ENCODE measurements at places on chromosomes 2 and 18.

GRCh38 chr18:24762511-24762910 is 302.1 kb downstream of the HRH4 start:
- no peak for DNase-seq

- no peak for DNase-seq
Measured at GRCh38 chr18:62426191-62426488, 96.7 kb upstream of the ZCCHC2 start.

DNA sequence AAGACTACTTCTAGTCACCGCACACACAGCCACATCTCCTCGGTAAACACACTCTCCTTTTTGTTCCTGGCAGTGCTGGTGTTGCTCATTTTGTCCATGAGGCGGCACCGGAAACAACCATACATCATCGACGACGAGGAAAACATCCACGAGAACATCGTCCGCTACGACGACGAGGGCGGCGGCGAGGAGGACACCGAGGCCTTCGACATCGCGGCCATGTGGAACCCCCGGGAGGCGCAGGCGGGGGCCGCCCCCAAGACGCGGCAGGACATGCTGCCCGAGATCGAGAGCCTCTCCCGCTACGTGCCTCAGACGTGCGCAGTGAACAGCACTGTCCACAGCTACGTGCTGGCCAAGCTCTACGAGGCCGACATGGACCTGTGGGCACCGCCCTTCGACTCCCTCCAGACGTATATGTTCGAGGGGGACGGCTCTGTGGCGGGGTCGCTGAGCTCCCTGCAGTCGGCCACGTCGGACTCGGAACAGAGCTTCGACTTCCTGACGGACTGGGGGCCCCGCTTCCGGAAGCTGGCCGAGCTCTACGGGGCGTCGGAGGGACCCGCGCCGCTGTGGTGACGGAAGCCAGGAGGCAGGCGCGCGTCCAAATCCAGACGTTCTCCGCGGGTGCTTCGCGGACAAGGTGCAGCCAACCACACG is 221.0 kb downstream of the CDH20 start:
- DNase-seq, result no peak

GRCh38 chr2:30434708-30435107 is 12.3 kb upstream of the LCLAT1 start:
- DNase-seq, result no peak

GRCh38 chr18:40863801-40864200 is 1091.2 kb upstream of the PIK3C3 start:
- DNase-seq, result no peak

- DNase-seq, result peak; percentile 94
Measured at GRCh38 chr18:58024139-58024538, 19.9 kb upstream of the NEDD4L start.

DNA sequence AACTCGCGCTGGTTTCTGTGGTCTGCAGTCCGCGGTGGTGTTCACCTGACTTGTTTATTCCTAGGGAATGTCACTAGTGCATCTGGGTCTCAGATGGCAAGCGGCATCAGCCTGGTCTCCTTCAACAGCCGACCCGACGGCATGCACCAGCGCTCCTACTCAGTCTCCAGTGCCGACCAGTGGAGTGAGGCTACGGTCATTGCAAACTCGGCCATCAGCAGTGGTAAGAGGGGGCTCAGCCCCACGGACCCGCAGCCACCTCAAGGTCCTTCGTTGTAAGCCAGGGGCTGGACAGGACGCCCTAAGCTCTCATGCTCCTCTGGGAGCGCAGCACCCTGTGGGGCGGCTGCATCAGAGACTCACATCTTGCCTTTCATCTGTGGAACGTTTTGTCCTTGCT is 237.5 kb downstream of the GBX2 start:
- DNase-seq, result no peak

GRCh38 chr2:129801575-129801974 is 177.9 kb upstream of the RAB6C start:
- DNase-seq, result no peak

DNA sequence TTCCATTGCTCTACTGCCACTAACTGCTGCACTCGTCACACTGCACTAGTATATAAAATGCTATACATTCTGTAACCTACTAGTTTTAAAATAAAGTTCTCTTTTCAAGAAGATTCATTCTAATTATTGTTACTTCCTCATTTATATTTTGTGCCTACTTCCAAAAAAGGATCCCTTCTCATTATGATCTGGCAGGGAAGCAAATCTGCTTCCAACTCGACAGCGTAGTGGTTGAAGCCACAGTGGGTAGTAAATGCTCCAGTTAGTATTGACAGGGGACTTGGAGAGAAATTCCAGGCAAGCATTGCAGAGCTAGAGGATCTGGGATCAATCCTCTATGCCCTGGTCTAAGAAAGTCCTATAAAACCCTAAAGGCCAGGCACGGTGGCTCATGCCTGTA is 53.3 kb upstream of the AP1S3 start:
- no peak for DNase-seq

DNA sequence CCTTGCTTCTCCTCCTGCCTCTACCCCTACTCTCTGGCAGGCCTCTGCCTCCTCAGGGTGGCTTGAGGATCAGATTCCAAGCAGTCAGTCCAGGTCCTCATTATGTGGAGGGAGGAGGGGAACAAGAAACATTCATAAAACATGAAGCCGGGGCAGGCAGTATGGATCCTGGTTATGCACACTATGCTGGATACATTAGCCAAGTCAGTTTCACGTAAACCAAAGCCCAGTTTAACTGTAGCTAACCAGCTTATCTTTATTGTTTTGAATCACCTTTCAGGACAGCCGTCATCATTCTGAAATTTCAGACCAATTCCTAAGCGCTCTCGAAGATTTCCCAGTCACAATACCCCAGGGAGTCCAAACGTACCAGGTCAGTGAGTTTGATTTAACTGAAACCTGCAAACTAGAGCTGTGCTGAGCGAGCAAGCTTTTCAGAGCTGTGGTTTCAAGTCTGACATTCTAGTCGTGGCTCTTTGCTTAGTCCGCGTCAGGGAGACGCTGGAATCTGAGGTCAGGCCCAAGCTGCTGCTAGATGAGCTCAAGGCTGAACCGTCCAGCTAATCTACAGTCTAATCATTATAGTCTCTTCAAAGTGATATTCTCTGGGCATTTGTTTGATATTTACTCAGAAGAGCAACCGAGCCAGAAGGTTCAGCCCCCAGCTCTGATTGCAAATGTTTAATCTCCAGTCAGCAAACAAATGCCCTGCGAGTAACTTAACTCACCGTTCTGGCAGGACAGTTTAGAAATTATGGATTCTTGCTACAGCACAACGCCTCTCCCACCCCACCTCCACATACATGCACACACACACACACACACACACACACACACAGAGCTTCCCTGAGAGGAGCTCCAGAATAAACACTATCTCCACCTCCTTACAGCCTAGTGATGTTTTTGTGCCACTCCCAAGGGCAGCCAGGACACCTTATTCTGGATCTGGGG is 63.8 kb upstream of the BZW1 start:
- peak; percentile 99 for DNase-seq

DNA sequence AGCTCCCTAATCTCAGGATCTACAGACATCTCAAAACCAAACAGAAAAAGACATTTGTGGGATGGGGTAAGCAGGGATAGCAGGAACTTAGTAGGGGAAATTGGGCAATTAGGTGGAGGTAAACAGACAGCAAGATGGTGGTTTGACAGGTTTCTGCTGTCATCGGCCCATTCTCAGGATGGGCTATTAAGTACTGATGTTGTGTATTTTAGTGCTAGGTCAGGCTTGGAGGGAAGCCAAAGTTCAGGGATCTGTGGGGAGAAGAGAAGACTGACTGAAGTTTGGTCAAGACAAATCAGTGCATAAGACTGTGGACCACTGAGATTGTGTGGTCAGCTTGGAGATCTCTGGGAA is 96.8 kb upstream of the THUMPD2 start:
- no peak for DNase-seq

GRCh38 chr2:145199042-145199441 is 679.1 kb upstream of the ZEB2 start:
- DNase-seq, result no peak

DNA sequence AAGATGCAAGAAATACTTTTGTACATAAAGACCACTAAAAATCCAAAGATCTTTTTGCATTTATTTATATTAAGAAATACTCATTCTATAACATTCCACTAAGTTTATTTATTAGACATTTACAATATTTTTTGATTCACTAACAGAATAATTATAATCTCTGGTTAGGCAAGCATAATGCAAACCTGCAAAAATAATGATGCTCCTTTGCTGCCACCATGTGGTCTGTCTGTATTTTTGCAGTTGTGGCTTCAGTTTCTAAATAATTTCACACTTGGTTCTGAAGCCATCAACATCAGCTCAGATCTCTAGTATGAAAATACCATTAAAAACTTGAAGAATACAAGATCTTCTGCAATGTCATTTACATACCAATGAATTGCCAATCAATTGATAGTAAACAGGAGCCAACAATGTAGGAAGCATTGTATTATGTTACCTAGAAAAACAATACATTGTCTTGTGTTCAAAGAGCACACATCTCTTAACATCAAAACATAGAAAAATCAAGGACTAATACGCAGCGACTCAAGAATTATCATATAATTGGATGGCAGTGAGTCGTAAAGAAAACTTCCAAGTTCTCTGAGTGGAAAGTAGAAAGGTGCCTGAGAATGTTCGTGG is 28.8 kb upstream of the WDR75 start:
- peak; percentile 39 for DNase-seq

DNA sequence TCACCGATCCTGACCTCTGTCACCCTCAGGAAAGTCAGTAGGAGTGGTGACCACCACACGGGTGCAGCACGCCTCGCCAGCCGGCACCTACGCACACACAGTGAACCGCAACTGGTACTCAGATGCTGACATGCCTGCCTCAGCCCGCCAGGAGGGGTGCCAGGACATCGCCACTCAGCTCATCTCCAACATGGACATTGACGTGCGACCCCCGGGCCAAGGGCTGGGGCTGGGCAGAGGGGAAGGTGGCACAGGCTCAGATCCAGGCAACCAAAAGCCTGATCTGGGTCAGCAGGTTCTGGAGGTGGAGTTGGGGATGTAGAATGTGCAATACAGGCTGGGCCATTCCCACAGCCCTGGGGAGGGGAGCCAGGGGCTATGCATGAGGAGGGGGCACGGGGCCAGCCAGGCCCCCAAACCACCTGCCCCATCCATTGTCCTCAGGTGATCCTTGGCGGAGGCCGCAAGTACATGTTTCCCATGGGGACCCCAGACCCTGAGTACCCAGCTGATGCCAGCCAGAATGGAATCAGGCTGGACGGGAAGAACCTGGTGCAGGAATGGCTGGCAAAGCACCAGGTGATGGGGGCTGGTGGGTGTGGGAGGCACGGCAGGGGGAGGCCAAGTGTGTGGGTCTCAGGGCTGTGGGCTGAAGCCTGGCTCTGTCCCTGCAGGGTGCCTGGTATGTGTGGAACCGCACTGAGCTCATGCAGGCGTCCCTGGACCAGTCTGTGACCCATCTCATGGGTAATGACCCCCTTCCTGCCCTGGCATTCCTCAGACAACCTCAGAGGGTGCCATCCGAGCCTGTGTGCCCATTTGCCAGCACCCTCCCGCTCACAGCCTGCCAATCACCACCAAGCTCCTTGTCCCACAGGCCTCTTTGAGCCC is 1.4 kb downstream of the ALPI start:
- DNase-seq, result no peak

GRCh38 chr2:29920130-29920577 is 1.2 kb downstream of the ALK start:
- no peak for DNase-seq

GRCh38 chr2:29215073-29215472 is 99.9 kb downstream of the CLIP4 start:
- no peak for DNase-seq

- no peak for DNase-seq
Measured at GRCh38 chr2:18626958-18627650, 37.7 kb upstream of the NT5C1B start.

- no peak for DNase-seq
Measured at GRCh38 chr2:176678571-176678970, 409.3 kb downstream of the MTX2 start.

- no peak for DNase-seq
Measured at GRCh38 chr2:149657401-149658040, 69.9 kb upstream of the MMADHC start.

GRCh38 chr2:3001615-3002560 is 375.7 kb downstream of the EIPR1 start:
- no peak for DNase-seq

- DNase-seq, result no peak
Measured at GRCh38 chr2:113979191-113980128, 89.6 kb downstream of the ACTR3 start.

GRCh38 chr2:9021563-9022211 is 18.2 kb upstream of the MBOAT2 start:
- DNase-seq, result no peak

DNA sequence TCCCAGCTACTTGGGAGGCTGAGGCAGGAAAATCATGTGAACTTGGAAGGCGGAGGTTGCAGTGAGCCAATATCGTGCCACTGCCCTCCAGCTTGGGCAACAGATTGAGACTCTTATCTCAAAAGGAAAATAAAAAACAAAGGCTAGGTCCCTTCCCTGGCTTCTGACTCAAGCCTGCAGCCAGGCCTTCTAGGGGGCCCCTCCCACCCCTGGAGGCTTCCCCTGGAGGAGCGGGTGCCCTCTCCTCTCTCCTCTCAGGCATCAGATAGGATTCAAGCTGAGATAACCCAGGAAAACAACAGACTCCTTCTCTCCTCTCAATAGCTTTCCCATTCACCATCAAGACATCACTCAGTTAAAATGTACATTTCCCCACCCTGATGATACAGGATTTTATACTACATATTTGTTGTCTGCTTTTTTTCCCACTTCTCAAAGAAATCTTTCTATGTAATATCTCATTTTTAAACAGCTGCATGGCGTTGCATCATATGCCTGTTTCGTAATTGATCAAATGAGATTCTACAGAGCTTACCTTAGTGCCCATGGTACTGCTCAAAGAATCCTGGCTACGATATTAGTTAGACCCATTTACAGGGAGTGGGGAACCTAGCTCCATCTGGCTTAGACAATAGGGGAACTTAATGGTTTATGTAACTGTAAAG is 20.6 kb upstream of the C2orf72 start:
- no peak for DNase-seq

DNA sequence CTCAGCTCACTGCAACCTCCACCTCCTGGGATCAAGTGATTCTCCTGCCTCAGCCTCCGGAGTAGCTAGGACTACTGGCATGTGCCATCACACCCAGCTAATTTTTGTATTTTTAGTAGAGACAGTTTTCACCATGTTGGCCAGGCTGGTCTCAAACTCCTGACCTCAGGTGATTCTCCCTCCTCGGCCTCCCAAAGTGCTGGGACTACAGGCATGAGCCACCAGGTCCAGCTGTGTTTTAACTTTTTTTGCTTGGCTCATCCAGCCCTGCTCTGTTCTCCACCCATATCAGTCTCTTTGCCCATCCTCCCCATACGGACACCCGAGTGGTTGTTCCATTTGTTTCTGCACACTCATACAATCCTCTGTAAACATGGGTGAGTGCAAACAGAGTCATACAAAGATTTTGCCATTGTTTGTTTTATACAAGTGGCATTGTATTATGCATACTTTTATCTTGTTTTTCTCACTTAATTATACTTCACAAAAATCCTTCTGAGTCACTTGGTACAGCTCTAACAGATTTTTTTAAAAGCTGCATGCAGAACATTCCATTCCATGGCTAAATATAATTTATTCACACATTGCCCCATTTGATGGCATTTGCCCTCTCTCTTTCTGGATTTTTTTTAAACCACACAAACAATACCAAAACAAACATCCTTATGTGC is 5.3 kb downstream of the APOB start:
- peak; percentile 80 for DNase-seq

- no peak for DNase-seq
Measured at GRCh38 chr18:49663899-49664890, 102.3 kb downstream of the LIPG start.

Data from HepG2 (cell line).